Fibroblast of lung (primary cell): ENCODE measurements at places on chromosomes 6 and 20. TPM values are rescaled to one million over a fixed set of nuclear protein-coding genes. Genes with fewer than 3 reads are reported as not detected.
A peak's percentile ranks its signal among the peaks of the same experiment; 100 is the strongest.

- DNase-seq, result peak; percentile 73
Measured at GRCh38 chr6:146700078-146700686, 101.4 kb downstream of the ADGB start.

DNA sequence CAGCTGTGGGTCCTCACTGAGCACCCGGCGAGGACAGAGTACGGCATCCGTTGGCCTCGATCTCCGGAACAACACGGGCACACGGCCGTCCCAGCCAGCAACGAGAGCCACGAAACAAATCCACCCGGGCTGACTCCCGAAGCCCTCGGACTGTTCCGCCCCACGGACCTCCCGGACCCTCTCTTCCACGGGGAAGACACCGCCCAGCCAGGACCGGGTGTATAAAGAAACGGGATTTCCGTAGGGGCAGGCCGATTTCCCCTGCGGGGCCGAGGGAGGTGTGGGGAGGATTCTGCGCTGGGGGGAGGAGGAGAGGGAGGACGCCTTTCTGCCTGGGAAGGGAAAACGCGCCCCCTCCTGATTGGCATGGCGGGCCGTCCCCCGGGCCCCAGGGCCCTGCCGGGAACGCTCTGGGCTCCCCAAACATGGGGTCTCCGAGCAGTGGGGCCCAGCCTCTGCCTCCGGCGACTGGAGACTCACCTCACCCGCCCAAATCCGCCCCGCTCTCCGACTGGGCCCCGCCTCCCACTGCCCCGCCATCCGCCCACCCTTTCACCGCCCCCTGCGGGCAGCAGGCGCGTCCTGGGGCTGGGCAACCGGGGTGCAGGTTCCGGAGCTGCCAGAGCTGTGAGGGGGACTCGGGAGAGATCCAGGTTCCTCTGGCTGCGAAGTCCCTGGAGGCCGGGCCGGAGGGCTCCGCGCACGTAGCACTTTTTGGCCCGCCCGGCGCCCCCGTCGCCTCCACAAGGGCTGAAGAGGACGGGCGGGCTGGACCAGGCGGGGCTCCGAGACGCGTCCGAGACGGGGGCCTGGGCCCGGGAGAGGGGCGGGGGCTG lies 679 bp upstream of the PPDPF start:
- peak; percentile 46 for DNase-seq

GRCh38 chr6:41359617-41360313 lies 24.4 kb downstream of the NCR2 start:
- DNase-seq, result no peak

ORC3 gene
- 17.2 and 23.8 TPM in 2 replicates for total RNA-seq

- no peak for DNase-seq
Measured at GRCh38 chr20:37866051-37866450, 36.9 kb upstream of the VSTM2L start.

DNA sequence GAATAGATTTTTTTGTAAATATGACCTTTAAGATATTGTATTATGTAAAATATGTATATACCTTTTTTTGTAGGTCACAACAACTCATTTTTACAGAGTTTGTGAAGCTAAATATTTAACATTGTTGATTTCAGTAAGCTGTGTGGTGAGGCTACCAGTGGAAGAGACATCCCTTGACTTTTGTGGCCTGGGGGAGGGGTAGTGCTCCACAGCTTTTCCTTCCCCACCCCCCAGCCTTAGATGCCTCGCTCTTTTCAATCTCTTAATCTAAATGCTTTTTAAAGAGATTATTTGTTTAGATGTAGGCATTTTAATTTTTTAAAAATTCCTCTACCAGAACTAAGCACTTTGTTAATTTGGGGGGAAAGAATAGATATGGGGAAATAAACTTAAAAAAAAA lies 130.9 kb downstream of the SULF2 start:
- no peak for DNase-seq

DNA sequence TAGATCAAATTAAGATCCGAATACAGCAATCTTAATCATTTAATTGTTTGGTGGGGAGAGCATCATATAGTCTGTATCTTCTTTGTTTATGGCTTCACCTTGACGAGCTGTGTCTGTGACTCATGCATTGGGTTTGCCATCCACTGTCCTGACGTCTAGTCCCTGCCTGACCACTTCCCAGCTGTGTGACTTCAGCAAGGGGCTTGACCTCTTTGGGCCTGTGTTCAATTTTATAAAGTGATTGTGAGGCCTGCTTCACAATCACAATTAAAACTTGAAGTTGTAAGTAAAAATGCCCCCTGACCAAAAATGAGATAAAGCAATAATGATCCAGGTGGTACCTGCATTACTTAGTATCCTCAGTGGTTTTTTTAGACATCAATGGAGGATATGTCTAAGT lies 209.2 kb downstream of the ZNF217 start:
- peak; percentile 14 for DNase-seq

- DNase-seq, result no peak
Measured at GRCh38 chr6:20481281-20481680, 53.0 kb upstream of the CDKAL1 start.

CEP43 gene
- total RNA-seq, result 18.0 and 26.5 TPM in 2 replicates

FOXP4 gene
- 1.3 and 1.8 TPM in 2 replicates for total RNA-seq

- DNase-seq, result peak; percentile 74
Measured at GRCh38 chr6:38391626-38392579, 247.8 kb downstream of the BTBD9 start.

FGD2 gene
- not detected in 2 replicates for total RNA-seq

GRCh38 chr6:52393780-52394179 lies 26.4 kb upstream of the EFHC1 start:
- no peak for DNase-seq

FAM162B gene
- total RNA-seq, result 13.1 and 16.2 TPM in 2 replicates

GNMT gene
- total RNA-seq, result not detected in 2 replicates

TSBP1 gene
- under 0.01 TPM in 1 of 2 replicates, not detected in the other for total RNA-seq

GRCh38 chr6:157381631-157382621 lies 936 bp downstream of the ZDHHC14 start:
- peak; percentile 58 for DNase-seq

GRCh38 chr6:22326500-22326899 lies 29.7 kb upstream of the PRL start:
- no peak for DNase-seq
